ENCODE measurements at places on chromosomes 5 and 9. TPM values are rescaled to one million over a fixed set of nuclear protein-coding genes. Genes with fewer than 3 reads are reported as not detected.
A peak's percentile ranks its signal among the peaks of the same experiment; 100 is the strongest.

- no peak overlapping the region for H3K4me3 ChIP-seq
- no peaks in the 10 kb centered on the region for H3K27me3 ChIP-seq
- DNase-seq: no peak
- H3K27ac ChIP-seq: no peak overlapping the region
These were observed 35.7 kb downstream of the NACC2 start for GRCh38 chr9:136059321-136059791.

The ACTBL2 gene
- polyA plus RNA-seq: not detected

GRCh38 chr5:80884086-80884813 lies 75.9 kb upstream of the RASGRF2 start:
- H3K27me3 ChIP-seq: no peaks in the 10 kb centered on the region
- H3K4me1 ChIP-seq: no peaks in the 10 kb centered on the region
- H3K36me3 ChIP-seq: no peaks in the 10 kb centered on the region
- no peak for DNase-seq

DNA sequence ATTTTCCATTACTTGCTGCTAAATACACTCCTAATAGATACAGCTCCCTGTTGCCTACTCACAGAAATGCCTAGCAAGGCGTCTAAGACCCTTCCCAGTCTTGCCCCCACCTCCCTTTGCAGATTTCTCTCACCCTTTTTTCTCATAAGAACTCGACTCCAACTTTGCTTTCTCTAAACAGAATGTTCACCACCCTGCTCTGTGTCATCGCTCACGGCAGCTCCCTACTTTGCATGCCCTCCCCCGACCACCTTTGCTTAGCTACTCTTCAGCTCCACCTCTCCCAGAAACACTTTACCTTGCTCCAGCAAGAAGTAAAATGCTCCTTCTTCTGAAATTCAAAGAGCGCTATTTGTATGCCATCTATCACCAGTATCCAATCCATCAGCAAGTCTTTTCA lies 15.2 kb upstream of the PPP1R2B start:
- no peaks in the 10 kb centered on the region for H3K4me1 ChIP-seq
- H3K4me3 ChIP-seq: no peak overlapping the region
- H3K36me3 ChIP-seq: no peaks in the 10 kb centered on the region
- H3K27ac ChIP-seq: no peak overlapping the region

DNA sequence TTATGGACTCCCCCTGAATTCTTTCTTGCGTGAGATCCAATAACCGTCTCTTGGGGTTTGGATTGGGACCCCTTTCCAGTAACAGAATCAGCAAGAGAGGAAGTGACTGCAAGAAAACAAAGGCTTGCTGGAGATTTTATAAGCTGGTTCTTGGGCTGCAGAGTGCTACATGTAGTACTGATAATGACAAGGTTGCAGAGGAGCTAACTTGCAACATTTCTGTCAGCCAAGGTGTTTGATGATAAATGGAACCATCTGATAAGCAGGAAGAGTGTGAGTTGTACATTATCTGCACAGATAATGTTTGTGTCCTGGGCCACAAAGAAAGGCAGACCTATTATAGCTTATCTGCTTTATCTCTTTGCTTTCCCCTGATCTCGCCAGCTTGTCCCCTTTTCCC lies 37.1 kb downstream of the DNAJB5 start:
- no peak overlapping the region for H3K4me3 ChIP-seq
- no peaks in the 10 kb centered on the region for H3K4me1 ChIP-seq
- H3K27ac ChIP-seq: no peak overlapping the region
- H3K27me3 ChIP-seq: no peaks in the 10 kb centered on the region

DNA sequence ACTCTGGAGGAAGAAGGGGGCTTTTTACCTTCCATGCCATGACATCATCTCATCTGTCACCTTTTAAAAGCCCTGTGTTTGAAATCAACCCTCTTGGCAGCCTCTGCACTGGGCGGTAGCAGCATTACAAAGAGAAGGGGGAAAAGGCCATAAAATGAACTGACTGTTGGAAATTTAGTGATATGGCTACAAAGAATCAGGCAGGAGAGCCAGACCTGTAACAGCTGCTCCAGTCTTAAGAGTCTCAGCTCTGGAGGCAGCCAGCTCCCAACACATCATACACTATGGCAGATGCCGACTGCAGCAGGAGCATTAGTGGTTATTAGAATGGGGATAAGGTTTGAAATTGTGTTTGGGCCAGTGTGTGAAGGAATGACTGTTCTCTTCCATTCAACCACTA lies 257.5 kb downstream of the DMAC1 start:
- no peaks in the 10 kb centered on the region for H3K36me3 ChIP-seq
- H3K27me3 ChIP-seq: no peaks in the 10 kb centered on the region
- H3K4me1 ChIP-seq: peaks cover 9% of the 10 kb centered on the region
- DNase-seq: no peak

- peaks cover 33% of the 10 kb centered on the region for H3K4me1 ChIP-seq
- no peak overlapping the region for H3K27ac ChIP-seq
- peaks cover 10% of the 10 kb centered on the region for H3K36me3 ChIP-seq
- peak overlapping the region; percentile 45 for H3K4me3 ChIP-seq
These were observed 2.1 kb downstream of the ADAMTS2 start for GRCh38 chr5:179343021-179343718.

DNA sequence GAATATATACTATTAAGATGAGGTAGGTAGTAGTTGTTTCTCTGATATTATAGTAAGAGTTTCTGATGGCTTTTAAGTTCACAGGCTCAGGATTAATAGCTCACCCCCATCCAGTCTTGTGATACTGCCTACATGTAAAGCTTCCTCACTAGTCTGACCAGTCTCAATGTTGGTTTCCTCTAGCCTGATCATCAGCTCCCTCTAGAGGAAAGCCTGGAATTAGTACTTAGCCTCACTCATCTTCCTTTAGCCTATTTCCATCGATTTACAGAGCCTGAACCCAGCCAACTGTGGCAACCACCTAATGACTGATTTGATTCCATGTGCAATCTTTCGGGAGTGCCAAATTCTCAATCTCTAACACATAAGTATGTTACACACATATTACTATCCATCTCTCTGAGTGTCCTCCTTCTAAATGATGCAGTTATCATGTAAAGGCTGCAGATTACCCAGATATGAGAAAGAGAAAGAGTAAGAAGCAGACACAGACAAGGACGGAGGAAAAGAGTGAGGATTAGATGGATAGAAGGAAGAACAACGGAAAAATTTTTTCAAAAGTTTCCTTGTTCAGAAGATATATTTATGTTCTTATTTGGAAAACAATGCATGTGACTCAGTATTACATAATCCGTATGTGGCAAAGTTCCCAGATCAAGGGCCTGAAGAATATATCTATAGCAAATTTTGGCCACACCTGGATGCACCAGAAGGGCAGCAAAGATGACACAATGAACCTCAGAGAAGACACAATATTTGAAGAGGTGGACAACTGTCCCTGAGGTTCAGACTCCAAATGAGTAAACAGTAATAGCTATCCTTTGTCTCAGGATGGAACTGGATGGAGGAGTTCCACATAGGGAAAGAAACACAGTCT lies 333.7 kb downstream of the ELAVL2 start:
- H3K4me3 ChIP-seq: no peak overlapping the region
- H3K27me3 ChIP-seq: no peaks in the 10 kb centered on the region
- H3K27ac ChIP-seq: no peak overlapping the region

The CHSY3 gene
- polyA plus RNA-seq: 4.3 TPM

The TRAF1 gene
- polyA plus RNA-seq: 5.5 TPM

- no peaks in the 10 kb centered on the region for H3K36me3 ChIP-seq
- H3K27ac ChIP-seq: no peak overlapping the region
- peaks cover 3% of the 10 kb centered on the region for H3K4me1 ChIP-seq
- no peaks in the 10 kb centered on the region for H3K27me3 ChIP-seq
- H3K4me3 ChIP-seq: no peak overlapping the region
These were observed 125.3 kb upstream of the RFX3 start for GRCh38 chr9:3650994-3651622.

DNA sequence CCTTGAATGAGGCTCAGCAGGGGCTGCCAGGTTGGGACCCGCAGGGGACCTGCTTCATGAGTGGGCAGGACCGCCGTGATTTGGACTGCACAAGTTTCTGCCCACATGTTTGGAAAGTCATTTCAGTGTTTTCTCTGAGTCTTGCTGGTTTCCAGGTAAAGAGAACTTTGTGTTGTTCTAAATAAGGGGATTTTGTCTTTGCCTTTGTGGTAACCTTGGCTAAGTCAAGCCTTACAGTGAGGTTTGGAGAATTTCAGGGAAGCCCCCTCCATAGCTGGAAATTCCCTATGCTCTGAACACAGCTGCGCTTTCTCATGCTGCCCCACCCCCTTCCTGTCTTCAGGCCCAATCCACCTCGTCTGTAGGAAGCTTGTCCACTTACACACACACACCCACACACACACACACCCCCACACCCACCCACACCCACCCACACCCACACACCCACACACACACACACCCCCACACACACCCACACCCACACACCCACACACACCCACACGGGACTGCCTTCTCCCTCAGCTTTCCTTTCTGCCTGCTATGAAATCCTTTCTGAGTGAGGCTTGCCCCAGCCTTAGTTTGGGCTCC lies 270.1 kb downstream of the HSPA4 start:
- no peaks in the 10 kb centered on the region for H3K27me3 ChIP-seq
- no peak overlapping the region for H3K4me3 ChIP-seq
- H3K4me1 ChIP-seq: no peaks in the 10 kb centered on the region
- no peak overlapping the region for H3K27ac ChIP-seq
- no peak for DNase-seq

The APBA1 gene
- polyA plus RNA-seq: 101 TPM

- no peaks in the 10 kb centered on the region for H3K27me3 ChIP-seq
- H3K4me3 ChIP-seq: no peak overlapping the region
- no peaks in the 10 kb centered on the region for H3K4me1 ChIP-seq
- no peak for DNase-seq
These were observed 7.1 kb downstream of the FNIP1 start for GRCh38 chr5:131789765-131790164.

The CDKN2B gene
- polyA plus RNA-seq: 1.8 TPM

The FOXI1 gene
- 0.08 TPM for polyA plus RNA-seq

DNA sequence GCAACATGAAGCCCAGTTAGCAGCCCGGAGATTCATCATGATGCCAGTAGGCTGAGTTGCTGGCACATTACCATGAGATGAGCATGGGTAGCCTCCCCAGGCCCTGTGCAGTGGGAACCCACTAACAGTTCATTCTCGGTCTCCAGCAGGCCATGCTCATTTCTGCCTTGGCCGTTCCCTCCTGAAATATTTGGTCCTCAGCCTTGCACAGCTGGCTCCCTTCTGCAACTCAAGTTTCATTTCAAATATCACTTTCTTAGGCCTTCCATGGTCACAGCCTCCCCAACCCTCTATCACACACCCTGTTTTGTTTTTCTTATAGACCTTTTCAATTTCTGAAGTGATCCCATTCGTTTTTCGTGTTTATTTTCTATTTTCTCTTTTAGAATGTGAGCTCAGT lies 125.4 kb upstream of the VLDLR start:
- no peaks in the 10 kb centered on the region for H3K27me3 ChIP-seq
- H3K36me3 ChIP-seq: no peaks in the 10 kb centered on the region
- no peak overlapping the region for H3K4me3 ChIP-seq
- no peak for DNase-seq
